ENCODE measurements at places on chromosomes 7 and 10.
A peak's percentile ranks its signal among the peaks of the same experiment; 100 is the strongest.

GRCh38 chr7:133562621-133563020 lies 309.7 kb downstream of the EXOC4 start:
- DNase-seq: no peak

DNA sequence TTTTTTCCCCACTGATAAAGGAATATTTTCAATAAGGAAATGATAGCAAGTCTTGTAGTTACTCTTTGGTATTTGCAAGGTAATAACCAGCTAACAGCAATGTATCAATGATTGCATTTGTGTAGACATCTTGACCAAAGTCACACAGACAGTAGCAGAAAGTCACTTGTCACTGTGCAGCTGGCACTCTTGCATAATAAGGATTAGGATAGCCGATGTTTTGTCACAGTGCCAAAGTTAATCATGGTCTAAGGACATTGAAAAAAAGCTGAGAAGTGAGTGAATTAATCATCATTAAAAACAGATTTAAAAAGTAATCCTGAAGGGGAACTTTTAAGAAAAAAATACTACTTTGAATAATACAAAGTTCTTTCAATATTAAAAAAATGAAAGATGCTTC lies 834.3 kb upstream of the C7orf33 start:
- no peak for DNase-seq

DNA sequence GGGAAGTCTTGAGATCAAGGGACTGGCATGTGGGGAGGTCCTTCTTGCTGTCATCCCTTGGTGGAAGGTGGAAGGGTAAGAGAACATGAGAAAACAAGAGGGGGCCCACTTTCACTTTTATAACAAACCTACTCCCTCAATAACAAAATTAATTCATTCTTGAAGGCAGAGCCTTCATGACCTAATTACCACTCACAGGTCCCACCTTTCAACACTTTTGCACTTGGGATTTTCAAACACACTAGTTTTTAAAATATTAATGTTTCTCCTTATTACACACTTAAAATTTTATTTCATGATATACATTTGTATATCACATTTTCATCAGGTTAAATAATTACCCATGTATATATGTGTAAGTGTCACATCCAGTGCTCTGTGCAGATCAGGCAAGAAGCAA lies 2.0 kb downstream of the ST7 start:
- no peak for DNase-seq

DNA sequence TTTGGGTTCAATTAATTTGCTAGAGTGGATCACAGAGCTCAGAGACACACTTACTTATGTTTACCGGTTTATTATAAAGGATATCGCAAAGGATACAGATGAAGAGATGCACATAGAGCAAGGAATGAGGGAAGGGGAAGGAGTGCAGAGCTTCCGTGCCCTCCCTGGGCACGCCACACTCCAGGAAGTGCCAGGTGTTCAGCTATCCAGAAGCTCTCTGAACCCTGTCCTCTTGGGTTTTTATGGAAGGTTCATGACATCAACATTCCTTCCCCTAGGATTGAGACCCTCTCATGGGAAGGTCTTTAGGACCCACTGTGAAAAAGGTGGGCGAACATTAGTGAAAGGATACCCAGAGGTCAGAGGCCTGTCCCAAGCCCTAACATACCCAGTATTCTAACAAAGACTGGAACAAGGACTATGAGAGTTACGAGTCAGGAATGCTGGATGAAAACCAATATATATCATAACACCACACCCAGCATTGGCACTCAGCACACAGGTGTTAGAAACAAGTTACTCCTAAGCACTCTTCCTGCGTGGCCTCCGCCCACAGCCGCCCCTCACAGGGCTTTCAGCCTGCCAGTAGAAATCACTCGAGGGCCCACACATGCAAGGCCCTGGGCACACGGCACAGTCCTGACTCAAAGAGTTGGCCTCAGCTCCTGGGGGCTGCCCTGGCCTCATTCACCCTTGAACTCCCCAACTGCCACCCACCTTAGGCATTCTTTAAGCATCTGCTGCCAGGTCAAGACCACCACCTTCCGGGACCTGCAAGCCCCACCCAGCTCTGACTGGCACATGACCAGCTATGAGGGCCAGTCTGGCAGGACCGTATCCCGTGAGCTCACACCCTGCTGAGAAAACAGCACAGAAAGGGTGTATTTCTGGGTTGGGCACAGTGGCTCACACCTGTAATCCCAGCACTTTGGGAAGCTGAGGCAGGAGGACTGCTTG lies 5.6 kb upstream of the AIFM2 start:
- DNase-seq: no peak

GRCh38 chr10:84607523-84607922 lies 279.1 kb downstream of the CCSER2 start:
- DNase-seq: peak; percentile 49

DNA sequence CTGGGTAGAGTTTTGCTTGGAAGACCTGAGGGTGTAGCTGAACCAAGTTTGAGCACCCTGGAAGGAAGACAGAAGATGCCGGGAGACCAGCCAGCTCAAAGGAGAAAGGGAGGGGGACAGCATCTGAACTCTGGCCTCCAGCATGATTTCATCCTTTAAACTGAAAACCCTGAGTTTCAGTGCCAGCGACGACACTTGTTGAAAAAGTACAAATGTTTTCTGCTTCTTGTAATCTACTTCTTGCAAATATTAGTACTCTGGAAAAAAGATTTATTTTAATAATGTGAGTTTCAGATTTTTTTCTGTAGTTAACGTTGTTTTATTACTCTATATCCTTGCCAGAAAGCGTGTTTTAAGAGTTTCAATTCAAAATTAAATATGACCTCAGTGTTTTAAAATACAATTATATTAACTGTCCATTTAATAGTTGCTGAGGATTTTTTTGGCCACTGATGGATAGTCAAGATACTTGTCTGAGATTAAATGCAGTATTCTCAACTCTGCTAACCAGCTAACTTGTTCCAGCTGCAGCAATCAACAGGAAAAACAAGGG lies 227.7 kb downstream of the MGMT start:
- no peak for DNase-seq
